KBM-7 (cell line): ENCODE measurements at places on chromosomes 2 and 18.

DNA sequence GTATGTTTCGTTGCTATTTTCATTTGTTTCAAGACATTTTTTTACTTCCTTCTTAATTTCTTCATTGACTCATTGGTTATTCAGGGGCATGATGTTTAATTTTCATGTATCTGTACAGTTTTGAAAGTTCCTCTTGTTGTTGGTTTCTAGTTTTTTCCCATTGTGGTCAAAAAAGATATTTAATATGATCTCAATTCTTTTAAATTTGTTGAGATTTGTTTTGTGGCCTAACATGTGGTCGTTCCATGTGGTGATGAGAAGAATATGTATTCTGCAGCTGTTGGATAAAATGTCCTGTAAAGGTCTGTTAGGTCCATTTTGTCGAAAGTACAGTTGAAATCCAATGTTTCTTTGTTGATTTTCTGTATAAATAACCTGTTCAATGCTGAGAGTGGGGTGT, 110.3 kb upstream of the MAP4K4 start:
- no peak for DNase-seq

- DNase-seq: no peak
These were observed 11.1 kb downstream of the ZBTB7C start for GRCh38 chr18:48398074-48398473.

GRCh38 chr2:188380280-188380679, 88.6 kb downstream of the GULP1 start:
- DNase-seq: no peak

GRCh38 chr2:40487602-40488001, 35.7 kb upstream of the SLC8A1 start:
- peak; percentile 13 for DNase-seq

DNA sequence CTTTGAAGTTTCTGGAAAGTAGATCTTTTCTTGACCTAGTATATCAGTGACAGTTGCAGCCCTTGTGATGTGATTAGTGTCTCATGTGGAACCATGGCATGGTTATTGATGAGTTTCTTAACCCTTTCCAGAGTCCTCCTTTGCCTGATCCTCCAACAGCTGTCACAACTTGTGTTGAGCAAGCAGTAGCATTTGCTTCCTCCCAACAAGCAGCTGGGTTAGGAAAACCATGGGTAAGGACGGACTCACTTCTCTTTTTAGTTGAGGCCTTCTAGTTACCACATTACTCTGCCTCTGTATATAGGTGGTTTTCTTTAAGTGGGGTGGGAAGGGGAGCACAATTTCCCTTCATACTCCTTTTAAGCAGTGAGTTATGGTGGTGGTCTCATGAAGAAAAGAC, 96.3 kb downstream of the XRCC5 start:
- DNase-seq: no peak

DNA sequence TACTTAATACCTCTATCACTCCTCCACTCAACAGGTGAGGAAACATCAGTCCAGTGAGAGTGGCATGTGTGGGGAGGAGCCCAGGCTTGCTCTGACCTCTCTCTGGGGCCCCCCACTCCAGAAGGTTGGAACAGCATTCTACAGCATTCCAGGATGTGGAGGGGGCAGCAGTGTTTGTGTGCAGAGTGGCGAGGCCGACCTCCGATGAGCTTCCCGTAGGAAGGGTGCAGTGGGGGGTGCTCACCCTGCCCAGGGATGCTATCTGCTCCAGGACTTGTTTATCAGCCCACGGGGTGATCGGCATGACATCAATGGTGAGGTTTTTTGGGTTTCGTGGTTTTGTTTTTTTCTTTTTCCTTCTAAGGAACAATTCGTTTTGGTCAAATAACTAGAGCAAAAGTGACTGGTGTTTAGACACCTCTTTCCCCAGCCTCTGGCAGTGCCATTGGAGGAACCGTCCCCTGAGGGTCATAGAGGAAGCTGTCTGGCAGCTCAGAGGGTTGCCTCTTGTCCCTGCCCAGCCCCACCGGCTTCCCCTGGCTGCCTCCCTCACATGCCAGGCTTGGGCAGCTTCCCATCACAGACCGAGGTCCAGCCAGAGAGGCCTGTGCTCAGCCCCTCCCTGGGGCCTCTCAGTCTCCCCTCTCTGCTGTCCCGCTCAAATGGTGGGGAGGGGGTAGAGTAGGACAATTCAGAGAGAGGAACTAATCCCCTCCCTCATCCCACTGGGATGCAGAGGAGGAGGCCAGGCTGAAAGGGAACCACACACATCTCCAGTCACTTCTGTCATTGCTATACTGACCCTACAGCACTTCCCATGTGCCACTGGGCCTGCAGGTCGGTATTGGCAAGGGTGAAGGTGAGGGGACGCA, 96.5 kb downstream of the ZFP36L2 start:
- DNase-seq: peak; percentile 51

DNA sequence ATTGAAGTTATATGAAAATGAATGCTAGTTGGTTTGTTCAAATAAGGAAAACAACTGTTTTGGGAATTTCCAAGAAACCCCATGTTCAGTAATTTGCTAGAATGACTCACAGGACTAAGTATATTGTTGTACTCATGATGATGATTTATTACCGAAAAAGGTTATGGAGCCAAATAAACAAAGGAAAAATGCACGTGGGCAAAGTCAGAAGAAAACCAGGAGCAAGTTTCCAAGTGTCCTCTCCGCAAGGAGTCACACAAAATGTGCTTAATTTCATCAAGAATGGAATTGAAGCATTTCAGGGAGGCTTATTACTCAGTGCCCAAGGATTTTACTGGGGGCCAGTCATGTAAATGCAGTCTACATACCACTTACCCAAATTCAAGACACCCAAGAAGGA, 1652.4 kb upstream of the TMEFF2 start:
- DNase-seq: no peak

DNA sequence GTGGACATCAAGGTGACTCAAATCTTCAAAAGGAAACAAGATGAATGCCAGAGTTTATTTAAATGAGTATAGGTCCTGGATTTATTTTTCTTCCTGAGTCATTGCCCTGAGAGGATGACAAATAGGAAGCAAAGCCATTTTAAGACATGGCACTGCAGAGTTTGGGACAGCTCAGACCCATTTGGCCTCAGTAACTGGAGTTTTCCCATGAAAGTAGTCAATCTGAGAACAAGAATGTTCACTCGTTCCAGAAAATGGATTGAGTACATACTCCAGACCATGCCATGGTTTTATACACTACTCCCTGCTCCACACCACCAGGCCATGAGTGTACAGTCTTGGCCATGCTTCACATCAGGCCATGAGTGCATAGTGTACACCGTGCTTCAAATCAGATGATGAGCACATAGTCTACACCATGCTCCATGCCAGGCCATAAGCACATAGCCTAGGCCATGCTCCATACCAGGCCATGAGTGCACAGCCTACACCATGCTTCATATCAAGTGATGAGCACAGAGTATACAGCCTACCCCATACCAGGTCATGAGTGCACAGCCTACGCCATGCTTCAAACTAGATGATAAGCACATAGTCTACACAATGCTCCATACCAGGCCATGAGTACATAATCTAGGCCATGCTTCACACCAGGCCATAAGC, 202.4 kb downstream of the FBXO15 start:
- no peak for DNase-seq

- no peak for DNase-seq
These were observed 24.4 kb downstream of the CAPG start for GRCh38 chr2:85385746-85386145.

GRCh38 chr2:102241616-102242305, 54.9 kb downstream of the IL1RL2 start:
- no peak for DNase-seq

GRCh38 chr2:40592218-40592617, 140.3 kb upstream of the SLC8A1 start:
- DNase-seq: no peak

- DNase-seq: no peak
These were observed 22.2 kb downstream of the MBP start for GRCh38 chr18:77110400-77110799.

DNA sequence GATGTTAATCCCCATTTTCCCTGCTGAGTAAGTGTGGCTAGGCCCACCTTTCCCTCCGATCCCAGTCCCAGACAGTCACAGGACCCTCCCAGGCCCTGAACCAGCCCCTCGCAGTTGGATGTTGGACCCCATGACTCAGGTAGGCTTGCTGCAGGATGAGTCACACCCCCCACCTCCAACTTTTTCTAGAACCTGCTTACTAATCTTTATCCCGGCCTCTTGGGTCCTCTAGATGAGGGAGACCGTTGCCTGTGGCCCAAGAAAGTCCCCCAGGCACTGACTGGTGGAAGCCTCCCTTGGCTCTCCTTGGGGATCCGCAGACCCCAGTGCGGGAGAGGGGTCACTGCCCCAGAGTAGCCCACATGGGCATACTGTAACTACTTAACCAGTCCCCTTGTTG, 98.5 kb downstream of the SMAD7 start:
- DNase-seq: no peak

DNA sequence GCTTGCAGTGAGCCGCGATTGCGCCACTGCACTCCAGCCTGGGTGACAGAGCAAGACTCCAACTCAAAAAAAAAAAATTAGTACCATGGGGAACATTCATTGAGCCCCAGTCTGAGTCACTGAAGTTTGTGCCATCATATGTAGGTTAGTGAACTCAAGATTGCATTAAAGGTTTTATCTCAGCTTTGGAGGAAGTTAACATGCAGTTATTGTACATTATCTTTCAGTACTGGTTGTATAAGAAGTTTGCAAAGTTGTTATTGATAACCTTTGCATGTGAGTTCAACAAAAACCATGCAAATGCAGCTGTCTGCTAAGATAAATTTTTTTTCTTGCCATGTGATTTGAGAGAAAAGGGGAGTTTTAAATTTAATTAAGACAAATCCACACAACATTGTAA, 95.7 kb downstream of the MEIS1 start:
- DNase-seq: no peak

DNA sequence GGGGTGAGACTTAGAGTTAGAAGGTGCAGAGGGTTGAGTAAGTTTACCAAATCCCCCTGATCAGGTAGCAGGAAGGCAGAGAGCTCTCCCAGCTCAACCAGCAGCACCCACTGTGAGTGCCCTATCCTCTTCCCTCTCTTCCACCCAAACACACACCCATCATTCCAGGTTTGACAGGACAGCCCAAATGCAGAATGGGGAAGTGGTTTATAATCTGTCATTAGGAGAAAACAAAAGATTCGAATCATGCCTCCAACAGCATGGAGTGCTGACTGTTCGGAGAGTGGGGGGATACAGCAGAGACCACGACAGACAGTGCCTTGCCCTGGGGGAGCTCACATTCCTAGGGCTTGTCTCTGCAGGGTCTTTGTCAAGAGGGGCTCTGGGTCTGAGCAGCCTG, 11.7 kb downstream of the CXCR2 start:
- peak; percentile 50 for DNase-seq

DNA sequence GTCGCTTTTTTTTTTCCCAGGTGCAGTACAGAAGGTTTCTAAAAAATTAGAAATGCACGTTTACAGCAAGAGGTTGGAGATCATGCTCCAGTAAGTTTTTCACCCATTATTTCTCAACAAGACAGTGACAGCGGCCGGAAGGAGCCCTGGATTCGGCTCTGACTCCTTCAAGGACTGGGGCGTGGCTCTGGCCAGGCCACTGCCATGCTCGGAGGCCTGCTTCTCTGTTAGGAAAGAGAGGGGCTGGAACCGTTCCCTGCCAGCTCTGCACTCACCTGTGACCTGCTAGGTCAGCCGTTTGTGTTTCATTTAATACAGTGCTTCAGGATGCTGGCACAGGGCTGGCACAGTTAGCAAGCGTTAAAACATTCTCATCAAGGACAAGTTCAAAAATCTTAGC, 6.7 kb upstream of the IAH1 start:
- DNase-seq: no peak

- DNase-seq: no peak
These were observed 95.5 kb upstream of the CELF4 start for GRCh38 chr18:37661061-37661460.

GRCh38 chr2:228657807-228658402, 476.4 kb upstream of the SPHKAP start:
- peak; percentile 28 for DNase-seq

DNA sequence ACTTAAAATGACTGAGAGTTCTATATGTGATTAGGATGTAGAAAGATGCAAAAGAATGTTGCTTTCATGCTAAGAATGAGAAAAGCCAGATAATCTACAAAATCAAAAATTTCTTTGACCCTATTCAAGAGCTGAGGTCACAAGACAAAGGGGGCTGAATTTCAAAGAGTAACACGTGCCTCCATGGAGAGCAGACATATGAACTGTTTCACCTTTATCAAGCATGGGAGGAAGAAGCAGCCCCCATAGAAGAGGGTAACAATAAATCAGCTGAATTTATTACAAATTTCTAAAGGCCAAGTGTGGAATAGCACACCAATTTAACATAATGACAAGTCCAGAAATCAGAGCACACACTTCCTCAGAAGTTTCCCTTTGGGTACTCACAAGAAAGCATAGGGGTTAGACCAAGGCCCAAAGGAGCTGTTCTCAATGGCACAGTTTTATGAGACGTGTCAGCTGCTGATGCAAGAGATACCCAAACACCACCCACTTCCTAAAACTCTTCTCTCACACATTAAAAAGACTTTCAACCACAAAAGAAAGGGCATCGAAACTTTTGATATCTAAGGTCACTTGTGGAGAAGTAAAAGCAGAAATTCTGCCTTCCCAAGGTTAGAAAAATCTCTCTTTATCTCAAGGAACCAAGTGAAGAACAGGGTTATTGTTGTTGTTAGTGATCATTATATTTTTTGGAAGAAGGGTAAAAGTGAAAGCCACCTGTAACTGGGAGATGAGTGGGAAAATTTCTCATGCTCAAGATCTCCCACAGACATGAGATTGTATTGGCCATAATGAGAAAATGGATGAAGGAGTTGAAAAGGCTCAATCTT, 950.1 kb downstream of the TRIB2 start:
- DNase-seq: no peak

DNA sequence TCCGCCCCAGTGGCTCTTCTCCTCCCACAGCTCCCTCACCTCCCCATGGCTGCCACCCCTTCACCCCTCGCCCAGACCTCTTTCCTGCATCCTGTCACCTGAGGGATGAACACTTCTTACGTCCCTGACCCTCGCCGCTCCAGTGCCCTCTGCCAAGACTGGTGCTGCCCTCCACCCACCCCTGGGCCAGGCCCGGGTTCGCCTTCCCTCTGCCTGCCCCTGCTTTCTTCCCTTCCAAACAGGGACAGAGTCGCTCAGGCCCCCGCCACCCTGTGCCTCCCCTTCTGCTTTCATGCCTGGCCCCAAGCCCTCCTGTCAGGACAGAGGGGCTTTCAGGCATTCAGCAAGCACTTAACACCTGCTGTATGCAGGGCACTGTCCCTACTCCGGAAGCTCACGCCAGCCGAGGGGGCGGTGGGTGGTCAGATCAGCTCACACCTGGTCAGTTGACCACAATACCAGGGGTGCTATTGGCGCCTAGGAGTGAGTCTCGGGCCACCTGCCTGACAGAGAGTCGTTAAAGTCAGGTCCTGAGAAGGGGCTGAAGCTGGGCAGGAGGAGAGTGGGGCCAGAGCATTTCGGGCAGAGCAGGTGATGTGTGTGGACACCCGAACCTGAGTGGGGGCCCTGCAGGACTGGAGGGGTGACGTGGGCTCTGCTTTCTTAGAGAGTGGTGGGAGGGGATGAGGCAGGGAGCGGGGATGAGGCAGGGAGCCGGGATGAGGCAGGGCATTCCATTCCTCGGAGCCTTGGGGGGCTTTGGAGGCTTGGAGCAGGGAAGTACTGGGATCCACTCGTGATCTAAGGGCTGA, 26.0 kb upstream of the HPCAL1 start:
- DNase-seq: no peak
